ENCODE measurements at places on chromosomes 5 and 9.

DNA sequence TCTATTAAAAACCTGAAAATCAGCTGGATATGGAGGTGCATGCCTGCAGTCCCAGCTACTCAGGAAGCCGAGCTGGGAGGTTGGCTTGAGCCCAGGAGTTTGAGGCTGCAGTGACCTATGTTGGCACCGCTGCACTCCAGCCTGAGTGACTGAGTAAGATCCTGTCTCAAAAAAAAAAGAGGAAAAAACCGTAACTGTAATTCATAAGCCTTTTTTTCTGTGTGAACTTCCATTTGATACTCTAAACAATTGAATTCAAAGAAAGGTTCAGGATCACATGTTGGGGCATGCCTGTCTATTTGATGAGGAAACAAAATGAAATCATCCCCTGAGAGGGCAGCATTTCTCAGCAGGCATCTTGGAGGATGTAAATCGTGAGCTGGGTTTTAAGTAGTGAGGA is 38.8 kb downstream of the ITGA2 start:
- DNase-seq: no peak

DNA sequence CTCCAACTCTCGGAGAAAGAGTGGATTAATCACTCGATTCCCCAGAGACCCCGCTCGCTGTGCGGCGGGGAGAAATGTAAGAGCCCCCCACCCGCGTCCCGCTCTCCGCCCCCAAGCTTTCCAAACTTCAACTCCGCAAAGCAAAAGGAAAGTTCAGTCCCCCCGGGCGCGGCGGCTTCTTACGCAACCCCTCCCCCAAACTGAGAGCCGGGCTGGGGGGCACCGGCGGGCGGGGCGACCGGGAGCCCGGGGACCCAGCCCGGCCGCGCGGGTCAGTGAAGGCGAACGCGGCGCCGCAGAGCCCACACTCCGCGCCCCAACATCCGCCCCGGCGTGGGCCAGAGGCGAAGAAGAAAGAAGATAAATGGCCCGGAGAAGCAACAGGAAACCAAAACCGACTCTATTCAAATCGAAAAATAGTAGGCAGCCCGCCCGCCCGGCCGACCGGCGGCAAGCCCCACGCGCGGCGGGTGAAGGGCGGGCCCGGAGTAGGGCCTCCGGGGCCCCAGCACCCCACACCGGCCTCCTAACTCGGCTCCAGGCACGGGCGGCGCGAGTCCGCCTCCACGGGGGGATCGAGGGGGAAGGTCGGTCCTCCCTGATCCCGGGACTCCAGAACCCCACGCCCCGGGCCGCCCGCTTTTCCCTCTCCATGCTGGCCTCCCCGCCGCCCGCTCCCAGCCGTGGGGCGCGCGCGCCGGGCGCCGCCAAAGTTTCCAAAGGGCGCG is 720 bp downstream of the NOTCH1 start:
- no peak for DNase-seq

DNA sequence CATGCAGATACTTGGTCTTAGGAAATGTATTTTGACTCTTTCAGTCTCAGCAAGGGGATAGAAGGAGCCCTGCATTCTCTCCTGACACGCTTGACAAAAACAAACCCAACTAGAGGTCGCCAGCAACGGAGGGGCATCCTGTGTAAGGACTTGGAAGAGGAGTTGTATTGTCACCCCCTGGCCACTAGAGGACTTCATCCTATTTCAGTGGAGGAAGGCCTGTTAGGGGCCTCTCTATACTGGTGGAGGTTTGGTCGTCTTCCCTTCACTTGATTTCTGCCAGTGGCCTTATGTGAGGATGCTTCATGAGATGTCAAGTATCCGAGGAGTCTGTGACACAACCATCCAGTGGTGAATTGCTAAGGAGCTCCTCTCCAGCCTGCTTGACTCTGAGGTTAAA is 122.8 kb upstream of the STC2 start:
- DNase-seq: no peak

GRCh38 chr9:109048822-109049221 is 35.5 kb upstream of the CTNNAL1 start:
- DNase-seq: no peak

DNA sequence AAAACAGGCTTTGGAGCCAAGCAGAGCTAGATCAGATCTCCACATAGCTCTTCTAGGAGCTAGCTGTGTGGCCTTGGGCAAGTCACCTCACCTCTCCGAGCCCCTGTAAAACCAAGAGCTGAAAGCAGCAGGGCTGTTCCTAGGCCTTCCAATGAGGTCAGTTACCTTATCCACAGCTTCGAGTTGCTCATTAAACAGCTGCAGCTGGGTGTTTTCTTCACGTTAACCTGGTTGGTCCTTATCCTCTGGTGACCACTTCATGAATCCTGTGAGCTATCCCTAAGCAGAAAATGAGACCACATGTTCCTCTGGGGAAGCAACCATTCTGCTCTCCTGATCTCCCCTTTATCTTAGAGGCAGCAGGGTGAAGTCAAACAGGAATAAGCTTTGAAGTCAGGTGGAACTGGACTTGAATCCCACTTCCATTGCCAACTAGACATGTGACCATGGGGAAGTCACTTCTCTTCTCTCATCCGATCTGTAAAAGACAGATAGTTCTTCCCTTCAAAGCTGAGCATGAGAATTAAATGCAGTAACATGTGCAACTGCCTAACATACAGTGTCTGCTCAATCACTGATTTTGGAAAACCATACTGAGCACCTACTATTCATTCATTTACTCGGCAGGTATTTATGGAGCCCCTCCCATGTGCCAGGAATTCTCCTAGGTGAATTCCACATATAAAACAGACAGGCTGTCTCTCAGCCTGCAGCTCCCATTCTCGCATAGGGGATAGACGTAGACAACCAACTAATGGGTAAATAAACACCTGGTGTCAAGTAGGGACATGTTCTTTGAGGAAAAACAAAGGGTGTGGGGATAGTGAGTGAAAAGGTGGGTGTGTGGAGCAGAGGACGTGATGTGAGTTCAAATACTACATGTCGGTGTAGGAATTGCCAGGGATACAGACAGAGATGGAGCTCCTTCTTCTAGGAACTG is 111.7 kb upstream of the BOD1 start:
- no peak for DNase-seq

- no peak for DNase-seq
Measured at GRCh38 chr5:10220248-10220647, 29.4 kb downstream of the ATPSCKMT start.

DNA sequence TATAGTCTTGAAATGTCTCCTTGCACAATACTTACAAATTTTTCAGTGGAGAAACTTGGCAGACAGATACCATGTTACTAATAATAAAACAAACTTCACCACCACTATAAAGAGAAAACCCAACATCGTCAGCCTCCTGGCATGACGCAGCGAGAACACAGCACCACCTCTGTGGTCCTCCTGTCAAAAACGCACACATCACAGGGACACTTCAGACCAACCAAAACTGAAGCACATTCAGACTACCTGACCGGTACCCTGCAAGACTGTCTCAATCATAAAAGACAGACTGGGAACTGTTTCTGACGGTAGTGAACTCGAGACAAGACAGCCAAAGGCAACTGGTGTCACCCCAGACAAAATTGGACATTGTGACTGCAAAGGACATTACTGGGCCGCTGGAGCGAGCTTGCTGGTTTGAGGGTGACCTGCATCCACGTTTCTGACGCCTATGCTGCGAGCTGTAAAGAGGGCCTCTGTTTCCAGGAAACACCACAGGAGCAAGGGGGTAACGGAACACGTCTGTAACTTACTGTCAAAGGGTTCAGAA is 34.4 kb downstream of the NSUN2 start:
- DNase-seq: no peak

DNA sequence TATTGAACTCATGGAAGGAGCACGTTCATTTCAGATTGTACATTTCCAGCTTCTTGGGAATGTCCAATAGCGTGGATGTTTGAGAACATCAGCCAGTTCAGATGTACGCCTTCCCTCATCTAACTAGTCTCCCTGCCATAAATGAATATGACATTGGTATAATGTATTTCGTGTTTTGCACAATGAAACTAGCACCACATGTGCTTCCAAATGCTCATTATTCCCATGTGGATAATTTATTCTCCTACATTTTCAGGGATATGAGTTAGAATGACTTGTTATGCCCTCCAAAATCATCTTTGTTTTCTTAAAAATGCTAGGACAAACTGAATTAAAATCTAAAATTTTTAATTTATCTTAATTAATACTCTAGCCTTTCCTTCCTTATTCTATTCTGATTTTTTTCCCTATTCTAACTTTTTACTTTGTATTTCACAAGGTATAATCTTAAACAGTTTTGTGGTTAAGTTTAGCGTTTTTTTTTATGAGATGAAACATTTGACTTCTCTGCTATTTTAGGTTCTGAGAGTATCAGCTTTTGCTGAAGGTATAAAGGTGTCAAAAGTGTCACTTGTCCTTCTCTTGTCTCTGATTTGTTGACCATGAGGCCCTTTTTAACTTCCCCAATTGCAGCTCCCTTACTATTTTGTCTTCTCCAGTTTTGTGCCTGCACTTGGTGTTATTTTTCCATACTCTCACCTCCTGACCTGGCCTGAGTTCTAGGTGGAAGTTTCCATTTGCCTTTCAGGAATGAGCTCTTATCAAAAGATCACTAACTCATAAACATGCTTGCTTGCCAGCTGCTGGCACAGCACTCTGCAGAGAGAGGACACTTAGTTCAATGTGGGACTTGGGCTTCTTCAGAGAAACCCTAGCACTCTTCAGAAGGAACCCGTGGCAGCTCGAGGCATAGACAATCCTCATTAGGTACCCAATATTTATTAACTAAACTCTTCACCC is 106.8 kb downstream of the FRMD3 start:
- no peak for DNase-seq

DNA sequence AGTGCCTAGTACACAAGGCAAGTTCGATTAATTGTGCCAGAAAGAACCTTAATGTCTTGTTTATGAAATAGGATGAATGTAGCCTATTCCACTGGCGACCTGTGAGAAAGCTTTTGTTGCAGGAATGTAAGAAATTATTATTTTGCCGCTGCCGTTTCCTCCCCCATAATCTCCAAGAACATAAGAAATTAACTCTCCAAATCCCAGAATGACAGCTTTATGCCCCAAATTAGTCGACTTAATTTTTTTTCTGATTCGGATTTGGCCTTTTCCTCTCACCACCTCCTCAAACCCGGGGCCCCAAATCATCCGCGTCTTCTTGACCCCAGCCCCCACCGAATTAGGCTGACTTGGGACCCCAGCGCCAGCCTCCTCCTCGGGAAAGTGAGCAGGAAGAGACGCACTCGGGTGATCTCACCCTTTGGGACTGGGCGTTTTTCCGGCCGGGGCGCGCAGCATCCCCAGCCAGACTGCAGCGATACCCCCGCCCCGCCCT is 682 bp upstream of the SPTAN1 start:
- no peak for DNase-seq

- no peak for DNase-seq
Measured at GRCh38 chr5:167608390-167609272, 682.8 kb upstream of the WWC1 start.

DNA sequence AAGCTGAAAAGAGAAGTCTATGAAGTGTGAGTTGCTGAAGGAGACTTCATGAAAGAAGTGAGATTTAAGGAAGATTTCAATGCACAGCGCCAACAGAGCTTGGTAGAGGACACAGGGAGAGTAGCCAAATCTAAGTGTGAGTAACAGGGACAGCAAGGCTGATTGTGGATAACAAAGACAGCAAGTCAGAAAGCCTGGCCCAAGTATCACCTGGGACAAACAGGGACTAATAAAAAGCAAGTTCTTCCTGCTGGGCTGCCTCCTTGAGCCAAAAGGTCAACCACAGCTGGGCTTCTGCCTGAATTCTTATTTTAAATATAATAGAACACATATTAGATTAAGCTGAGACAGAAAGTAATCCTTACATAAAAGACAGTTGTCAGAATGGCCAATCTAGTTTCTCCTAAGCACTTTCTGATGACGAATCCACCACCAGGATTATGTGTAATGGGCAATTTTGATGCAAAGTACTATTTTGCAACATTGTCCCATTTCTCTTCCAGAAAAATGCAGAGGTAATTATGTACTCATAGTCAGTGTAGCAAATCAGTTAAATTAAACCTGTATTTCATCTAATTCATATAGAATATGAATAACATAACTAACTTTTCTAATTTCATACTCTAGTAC is 73.8 kb downstream of the MAPKAP1 start:
- DNase-seq: no peak

DNA sequence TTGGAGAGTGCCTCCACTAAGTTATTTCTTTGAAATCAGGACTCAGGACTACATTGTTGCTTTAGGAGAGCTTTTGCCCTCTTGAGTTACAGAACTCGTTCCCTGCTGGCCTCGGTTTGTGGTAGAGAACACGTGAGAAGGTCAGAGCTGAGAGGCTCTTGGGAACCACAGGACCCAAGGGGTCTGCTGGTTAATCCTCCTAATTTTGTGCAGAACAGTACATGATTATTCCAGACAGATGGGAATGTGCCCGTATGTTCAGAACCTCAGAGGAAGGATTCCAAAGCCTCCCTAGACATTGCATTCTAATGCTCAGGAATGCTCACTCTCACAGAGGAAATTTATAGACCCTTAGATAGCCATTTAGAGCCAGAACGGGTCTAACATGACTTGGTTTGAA is 25.2 kb upstream of the BASP1 start:
- no peak for DNase-seq

- no peak for DNase-seq
Measured at GRCh38 chr5:74237571-74238145, 402.9 kb downstream of the ENC1 start.

DNA sequence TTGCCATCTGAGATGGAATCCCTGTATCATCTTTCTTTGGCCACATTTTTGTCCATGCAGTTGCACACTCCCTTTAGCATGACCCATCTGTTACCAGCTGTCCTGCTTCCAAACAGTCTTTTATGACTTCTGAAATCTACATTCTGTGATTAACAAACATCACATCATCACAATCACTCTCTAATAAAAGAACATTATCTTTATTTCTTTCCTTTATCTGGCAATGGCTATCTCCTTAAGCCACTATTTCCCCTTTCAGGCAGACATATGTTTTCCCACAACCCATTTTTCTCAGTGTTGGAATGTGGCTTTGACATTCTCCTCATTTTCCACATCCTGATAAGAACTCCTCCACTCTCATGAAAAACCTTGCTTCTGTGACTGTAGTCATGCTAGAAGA is 141.0 kb downstream of the ST8SIA4 start:
- no peak for DNase-seq

DNA sequence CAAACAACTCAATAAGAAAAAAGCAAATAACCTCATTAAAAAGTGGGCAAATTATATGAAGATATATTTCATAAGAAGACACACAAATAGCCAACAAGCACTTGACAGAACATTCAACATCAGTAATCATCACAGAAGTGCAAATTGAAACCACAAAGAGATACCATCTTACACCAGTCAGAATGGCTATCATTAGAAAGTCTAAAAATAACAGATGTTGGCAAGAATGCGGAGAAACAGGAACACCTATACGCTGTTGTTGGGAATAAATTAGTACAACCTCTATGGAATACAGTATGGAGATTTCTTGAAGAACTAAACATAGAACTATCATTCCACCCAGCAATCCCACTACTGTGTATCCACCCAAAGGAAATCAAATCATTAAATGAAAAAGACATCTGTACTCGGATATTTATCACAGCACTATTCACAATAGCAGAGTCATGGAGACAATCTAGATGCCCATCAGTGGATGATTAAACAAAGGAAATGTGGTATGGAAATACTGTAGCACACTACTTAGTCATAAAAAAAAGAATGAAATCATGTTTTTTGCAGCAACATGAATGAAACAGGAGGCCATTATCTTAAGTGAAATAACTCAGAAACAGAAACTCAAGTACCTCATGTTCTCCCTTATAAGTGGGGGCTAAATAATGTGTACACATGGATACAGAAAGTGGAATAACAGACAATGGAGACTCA is 106.8 kb upstream of the FST start:
- DNase-seq: no peak

- DNase-seq: no peak
Measured at GRCh38 chr5:172624083-172624995, 16.7 kb upstream of the NEURL1B start.
